ENCODE measurements at places on chromosomes 1 and 21.

DNA sequence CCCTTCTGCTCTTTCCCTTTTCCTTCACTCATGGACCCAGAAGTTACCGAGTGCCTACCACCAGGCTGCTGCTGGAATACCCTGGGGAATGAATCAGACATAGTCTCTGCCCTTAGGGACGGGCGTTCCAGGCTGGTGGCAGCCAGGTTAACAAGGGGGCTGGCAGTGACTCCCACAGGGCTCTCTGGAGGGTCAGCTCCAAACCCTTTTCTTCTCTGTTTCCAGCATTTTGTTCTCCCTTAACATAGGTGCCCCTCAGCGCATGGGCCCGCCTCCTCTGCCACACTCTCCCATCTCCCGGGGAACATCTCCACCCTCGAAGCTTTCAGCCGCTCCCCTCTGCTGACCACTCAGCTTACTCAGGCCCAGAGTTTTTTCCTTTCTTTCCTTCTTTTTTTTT is 62.9 kb upstream of the LRP8 start:
- no peak for DNase-seq

DNA sequence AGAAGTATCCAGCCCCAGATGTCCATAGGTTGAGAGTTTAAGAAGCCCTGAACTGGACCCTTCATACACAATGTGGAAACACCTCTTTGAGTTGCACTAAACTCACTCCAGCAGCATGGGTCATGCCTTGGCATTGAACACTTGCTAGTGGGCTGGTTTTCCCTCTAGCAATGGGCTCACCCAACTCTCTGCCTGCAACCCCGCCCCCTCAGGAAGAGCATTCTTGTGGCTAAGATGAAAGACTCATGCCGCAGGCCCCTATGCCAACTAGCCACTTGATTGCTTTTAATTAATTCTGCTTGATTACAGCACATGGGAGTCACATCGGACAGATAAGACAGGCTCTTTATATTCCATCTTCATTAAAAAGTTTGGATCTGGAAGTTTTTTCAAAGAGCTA is 136.5 kb upstream of the GJB5 start:
- no peak for DNase-seq

DNA sequence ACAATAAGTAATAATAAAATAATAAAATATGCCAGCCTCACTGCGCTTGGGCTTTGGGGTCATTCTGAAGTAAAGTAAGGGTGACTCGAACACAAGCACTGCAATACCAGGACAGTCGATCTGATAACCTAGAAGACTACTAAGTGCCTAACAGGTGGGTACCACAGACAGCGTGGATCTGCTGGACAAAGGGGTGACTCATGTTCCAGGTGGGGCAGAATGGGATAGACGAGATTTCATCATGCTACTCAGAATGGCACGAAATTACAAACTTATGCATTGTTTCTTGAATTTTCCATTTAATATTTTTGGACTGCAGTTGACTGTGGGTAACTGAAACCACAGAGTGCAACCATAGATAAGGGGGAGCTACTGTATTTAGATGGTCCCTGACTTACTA is 221.1 kb upstream of the GREM2 start:
- no peak for DNase-seq

- DNase-seq = no peak
Measured at GRCh38 chr1:18417316-18418269, 63.1 kb upstream of the KLHDC7A start.

GRCh38 chr1:247445526-247446356 is 12.2 kb downstream of the OR2B11 start:
- DNase-seq = no peak

DNA sequence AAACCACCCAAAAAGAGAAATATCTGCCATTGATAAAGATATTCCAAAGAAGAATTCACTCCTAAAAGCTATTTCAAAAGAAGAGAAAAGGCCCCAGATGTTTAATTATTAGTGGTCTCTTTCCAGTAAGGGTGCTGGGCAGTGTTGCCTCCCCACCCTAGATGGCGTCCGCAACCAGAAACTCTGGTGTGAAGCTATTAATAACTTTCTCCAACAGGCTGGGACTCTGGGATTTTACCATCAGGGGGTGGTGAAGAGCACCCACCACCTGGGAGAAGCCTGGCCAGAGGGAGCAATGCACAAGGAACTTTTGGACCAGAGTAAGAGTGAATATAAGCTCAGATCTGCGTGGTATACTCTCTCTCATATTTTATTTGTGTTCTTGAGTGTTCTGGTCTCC is 115.4 kb upstream of the TIAM1 start:
- DNase-seq = no peak
